ENCODE measurements at places on chromosomes 3 and 15.

- peak; percentile 70 for DNase-seq
Measured at GRCh38 chr3:49703443-49703927, 14.1 kb downstream of the RNF123 start.

DNA sequence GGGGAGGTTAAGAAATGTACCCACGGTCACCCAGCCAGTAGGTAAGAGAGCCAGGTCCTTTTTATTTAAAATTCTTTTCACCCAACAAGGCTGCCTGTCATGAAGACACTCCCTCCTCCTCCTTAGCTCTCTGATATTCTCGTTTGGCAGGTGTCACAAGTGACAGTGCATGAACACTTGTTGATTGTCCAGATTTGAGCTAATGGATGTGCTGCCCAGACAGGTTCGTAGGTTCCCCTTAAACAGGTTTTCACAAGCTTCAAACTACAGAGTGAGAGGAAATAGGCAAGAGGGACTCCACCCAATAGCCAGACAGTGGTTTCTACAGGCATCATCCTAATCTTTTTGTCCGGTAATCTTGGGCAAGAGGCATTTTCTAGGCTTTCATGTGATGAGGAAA, 32.2 kb downstream of the ATP13A4 start:
- DNase-seq = no peak

DNA sequence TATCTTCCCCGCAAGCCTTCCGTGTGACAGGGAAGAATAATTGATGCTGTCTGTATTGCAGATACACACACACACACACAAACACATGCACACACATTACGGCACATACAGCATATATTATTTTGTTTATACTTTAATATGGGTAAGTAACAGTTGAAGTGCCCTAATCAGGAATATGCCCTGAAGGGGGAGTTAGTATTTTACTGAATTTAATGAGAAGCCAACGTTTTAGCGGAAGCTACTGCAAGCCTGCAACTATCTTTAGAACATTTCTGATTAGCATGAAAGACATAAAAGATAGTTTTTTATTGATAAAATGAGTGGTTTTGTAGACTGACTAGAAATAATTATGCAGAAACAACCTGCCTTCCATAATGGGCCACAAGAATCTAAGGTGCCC, 296.6 kb upstream of the SLCO3A1 start:
- DNase-seq = no peak

- DNase-seq = no peak
Measured at GRCh38 chr3:22887664-22888291, 315.3 kb upstream of the UBE2E2 start.

GRCh38 chr15:63551400-63551799, 45.8 kb upstream of the FBXL22 start:
- no peak for DNase-seq

- DNase-seq = no peak
Measured at GRCh38 chr3:197404754-197405153, 106.3 kb upstream of the DLG1 start.

- no peak for DNase-seq
Measured at GRCh38 chr3:94609908-94610307, 547.0 kb downstream of the NSUN3 start.

- DNase-seq = no peak
Measured at GRCh38 chr3:116179091-116179490, 266.2 kb downstream of the LSAMP start.

DNA sequence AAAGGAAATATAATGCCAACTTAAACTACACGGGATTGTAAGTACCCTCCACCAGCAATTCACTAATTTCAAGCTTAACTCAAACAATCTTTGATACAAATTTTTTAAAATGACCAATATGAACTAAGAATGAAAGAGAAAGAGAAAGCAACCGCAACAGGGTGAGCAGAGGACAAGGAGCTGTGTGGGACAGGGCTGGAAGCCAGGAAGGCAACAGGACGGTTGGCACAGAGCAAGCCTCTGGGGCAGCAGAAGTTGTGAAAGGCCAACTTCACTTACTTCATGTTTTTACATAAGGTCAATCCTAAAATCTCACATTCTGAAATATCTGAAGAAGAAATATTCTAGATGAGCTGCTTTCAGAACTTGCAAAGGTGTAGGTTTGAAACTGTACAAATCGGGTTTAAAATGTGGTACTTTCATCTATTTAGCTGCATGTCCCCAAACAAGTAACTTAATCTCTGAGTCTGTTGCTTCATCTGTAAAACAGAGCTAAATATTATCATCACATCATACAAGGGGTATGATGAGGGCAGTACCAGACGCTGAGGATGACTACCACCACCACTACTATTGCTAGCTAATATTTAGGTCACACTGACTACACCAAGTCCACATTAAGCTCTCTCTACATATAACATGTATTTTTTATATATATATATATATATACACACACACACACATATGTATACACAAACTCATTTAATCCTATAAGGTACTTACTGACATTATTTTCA, 101.7 kb downstream of the IGSF11 start:
- peak; percentile 87 for DNase-seq

DNA sequence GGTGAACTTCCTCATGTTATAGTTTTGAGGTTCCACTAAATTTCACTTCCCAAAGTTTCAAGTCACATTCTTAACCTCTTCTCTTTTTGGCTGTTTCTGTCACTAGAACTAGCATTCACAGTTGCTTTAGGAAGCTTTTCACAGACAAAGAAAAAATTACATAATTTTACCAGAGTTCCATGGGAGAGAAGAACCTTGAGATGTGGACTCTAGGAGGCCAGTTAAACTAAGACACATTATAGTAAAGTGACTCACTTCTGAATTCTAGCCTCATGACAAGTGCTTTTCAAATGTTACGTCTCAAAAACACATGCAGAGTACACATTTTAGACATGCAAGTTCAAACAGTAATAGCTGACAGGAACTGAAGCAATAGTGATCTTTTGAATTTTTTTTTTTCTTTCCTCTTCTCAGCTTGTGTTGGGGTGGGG, 39.9 kb upstream of the LRTM1 start:
- no peak for DNase-seq

DNA sequence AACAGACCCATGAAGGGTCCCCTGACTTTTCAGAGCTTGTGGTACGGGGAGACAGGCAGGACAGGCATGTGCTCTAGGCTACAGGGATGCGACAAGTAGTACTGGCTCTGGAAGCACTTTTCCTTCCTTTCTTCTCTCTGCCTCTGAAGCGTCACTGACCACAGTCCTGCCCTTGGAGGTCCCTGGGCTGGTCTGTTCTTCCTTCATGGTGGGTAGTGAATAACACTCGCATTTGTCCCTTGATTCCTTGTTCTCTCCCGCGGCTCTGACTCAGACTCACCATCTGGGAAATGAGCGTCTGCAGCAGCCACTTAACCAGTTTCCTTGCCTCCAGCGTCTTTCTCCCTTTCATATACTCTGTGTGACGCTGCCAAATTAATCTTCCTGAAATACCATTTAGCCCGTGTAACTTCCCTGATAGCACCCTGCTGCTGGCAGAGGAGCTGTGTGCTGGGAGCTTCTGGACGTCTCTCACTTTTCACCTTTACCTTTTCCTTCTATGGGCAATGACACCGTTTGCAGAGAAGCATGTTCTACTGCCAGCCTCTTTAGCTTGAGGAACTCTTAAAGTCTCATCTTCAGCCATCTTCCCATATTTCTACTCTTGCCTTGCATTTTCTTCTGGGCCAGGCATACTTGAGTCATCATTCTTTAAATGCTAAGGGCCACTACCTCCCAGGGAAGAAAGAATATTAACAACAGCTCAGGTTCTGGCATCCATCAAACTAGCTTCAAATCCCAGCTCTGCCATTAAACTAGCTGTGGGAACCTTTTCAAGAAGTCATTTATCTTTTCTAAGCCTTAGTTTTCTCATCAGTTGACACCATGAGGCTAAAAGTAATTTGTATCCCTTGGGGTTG, 33.6 kb downstream of the TMEM45A start:
- no peak for DNase-seq

GRCh38 chr3:78025916-78026315, 986.0 kb downstream of the ROBO2 start:
- no peak for DNase-seq

DNA sequence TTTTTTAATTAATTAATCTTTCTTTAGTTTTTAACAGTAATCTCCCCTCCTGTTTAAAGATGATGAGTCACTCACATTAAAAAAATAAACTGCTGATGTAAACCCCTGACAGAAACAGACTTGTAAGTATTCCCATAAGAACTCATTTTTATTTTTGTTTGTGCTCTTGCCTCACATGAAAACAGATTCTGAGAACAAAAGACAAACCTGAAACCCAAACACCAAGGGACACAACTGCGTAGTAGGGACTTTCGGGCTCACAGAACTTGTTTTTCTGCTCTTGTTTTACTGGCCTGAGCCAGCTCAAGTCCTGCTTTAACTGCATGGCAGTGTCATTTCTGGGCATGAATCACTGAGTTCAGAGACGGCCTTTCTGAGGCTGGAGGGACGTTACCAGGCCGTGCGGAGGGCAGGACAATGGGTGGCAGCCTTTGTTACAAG, 600.8 kb downstream of the FOXP1 start:
- no peak for DNase-seq

DNA sequence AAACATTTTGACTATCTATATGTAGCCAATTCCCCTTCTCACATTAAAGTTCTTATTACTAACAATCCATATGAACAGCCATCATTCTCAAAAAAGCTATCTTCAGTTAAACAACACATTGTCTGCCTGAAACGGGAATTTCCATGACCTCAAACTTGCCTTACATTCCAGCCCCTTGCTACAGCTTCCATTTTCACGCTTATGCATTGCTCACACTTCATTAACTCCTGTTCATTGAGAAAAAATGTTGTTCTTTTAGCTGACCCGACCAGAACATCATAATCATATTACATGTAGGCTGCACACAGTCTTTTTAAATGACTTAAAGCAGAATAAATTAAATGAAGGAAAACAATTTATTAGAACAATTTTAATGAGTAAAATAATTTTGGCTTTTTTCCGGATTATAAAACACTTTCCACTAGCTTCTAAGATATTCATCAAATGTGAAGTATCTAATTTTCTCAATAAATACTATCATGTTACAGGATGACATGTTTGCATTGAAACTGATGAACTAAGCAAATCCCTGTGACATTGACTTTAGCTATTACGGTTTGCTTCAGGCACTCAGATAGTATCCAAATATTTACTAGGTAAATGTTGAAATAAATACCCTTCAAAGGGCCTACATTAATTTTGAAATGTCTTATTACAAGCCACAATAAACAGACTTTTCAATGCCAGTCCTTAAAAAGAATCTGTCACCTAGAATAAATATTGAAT, 49.9 kb downstream of the P3H2 start:
- DNase-seq = no peak

DNA sequence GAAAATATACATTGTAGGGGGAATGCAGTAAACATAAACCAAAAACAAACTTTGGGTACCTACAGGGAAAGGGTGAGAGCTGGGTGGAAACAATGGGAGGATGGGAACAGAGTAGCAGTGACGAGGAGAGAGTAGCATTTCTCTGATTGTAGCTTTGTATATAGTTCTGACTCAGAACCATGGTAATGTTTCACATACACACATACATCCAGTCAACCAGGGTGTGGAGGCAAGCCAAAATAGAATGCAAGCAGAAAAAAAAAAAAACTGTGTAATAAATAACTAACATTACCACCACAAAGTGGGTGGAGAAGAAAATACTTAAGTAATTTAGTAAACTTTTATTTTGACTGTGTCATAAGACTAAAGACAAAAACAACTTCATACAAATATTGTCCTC, 27.2 kb downstream of the BCL2A1 start:
- DNase-seq = no peak

Data from posterior cingulate gyrus (tissue), 11 donors.